ENCODE measurements at places on chromosomes 6 and 20.

DNA sequence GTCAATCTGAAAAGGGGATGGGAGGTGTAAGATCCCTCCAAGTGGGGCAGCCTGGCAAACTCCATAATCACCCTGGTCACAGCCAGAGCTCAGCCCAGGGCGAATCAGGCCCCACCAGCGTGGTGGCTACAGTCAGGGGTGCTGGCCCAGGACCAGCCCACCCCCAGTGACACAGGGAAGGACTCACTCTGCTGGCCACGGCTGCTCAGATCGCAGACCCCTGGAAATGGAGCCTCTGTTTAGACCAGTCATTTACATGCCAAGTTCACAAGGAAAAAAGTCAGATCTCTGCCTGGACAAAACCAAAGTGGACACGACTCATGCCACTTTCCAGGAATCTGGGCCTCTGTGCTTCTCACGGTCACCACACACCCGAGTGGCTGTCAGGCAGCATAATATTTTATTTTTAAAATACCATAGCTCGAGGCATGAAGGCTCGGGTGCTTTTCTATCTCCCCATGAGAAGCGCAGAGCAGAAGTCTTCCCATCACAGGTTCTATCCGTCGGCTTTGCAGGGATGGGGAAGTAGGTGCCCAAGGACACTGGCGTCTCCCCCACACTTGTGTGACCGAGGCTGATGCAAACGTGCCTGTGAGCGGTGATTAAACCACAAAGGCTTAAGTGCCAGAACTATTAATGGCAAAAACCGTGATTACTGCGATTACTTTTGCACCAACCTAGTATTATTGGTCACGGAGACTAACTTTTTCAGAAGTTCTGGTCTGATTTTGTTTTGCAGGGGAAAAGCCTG is 13.0 kb downstream of the PXDC1 start:
- DNase-seq = no peak

DNA sequence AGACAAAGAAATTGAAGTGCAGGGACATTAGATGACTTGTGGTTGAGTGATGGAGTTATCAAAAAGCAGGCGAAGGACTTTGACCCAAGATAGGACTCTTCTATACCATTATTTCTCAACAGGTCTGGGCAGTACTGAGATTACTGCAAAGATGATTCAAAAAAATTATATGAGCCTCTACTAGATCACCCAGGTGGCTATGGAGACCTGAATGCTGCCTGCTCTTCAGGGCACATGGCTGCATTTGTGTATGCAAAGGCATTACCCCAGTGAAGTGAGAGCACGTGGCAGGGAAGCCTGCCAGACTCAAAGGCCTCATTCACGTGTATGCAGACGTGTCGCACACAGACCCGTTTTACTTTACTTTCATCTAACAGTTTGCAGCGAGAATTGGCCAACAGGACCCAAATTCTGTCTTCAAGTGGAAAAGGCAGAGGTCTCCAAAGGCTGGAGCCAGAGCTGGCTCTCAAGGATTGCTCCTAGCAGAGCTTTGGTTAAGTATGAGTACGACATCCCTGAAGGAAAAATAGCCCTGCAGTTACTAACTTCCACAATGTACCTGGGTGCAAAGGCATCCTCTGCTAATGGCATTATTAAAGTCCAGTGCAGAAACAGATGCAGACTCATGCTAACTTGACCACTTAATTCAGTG is 113.8 kb upstream of the ARMC2 start:
- no peak for DNase-seq

- no peak for DNase-seq
Observed at GRCh38 chr6:136763716-136764516, 28.4 kb downstream of the MAP3K5 start.

- no peak for DNase-seq
Observed at GRCh38 chr20:50251992-50252511, 61.4 kb downstream of the CEBPB start.

DNA sequence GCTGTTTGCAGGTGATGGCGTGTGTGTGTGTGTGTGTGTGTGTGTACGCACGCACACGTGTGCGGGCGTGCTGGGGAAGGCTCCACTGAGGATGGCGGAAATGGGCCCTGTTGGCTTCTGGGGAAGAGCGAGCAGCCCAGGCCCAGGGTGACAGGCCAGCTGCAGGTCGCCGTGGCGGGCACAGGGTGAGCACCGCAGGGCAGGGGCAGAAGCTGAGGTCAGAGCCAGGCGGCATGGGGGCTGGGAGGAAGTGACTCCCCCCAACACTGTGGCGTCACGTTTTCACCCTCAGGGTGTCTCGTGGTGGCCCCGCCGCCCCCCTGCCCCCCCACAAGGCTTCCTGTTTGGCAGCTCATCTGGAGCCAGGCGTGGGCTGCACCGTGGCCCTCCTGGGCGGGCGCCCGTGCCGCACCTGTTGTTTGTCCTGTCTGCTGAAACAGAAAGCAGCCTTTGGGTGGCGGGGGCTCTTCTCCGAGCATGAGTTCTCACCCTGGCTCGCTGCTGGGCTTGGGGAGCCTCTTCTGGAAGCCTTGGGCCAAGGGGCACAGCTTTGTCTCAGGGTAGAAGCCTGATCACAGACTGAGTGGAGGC is 7.1 kb downstream of the RBM38 start:
- peak; percentile 77 for DNase-seq

DNA sequence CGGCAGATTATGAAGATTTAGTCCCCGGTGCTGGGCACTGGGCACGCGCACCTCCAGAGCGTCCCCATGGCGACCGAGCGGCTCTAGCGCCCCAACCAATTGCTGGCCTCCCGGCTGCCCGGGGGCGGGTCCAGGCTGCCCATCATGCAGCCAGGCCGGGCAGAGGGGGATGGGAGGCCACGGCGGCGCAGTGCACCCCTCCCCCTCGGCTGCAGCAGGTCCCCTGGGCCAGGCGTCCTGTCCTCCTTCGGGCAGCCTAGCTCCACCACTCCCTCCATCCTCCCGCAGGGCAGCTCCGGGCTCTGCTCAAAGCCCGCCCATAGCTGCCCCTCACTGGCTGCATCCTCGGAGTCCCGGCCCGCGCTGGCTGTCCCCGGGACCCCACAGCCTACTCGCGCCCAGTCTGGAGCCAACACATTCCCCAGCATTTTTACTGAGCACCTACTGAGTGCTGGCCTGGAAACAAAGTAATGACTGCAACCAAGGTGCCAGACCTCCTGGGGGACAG is 99.4 kb downstream of the ASXL1 start:
- no peak for DNase-seq

DNA sequence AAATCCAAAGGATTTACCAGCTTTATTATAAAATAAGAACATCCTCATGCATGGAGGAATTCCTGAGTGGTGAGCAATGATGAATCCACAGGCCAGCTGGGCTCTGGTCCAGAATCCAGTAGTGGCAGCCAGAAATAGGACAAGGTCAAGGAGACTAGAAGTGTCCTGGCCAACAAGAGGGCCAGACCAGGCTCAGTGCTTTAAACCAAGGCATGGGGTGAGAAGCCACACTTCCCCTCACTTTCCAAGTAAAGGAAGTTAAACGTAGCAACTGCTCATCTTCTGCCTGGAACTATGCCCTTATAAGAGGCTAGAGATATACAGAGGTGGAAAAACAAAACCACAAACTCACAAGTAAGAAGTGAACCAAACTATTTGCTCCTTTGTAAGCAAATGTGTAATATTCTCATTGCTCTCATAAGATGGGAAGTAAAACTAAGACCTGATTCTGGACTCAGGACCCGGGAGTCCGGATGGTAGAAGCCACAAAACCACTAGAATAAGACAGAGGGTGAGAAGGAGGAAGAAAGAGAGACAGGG is 253.2 kb downstream of the UST start:
- no peak for DNase-seq

GRCh38 chr20:49110767-49111694 is 64.9 kb downstream of the CSE1L start:
- DNase-seq = no peak

GRCh38 chr6:157989541-157990289 is 8.1 kb downstream of the SYNJ2 start:
- DNase-seq = no peak

DNA sequence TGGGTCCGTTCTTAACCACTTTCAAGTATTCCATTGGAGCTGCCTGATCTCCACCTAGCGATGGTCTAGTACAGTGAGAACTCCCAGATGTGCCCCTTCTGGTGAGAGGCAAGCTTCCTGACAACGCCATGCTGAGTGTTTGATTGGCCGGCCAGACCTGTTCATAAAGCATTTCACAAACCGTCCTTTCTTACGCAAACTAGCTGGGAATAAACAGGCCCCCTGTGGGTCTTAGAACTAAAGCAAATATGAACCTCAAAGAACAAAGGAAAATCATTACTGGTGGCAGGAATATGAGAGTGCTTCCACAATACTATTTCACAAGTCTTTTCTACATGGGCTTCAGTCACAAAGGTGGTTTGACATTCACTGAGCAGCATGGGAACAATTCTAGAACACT is 15.6 kb upstream of the GCNT2 start:
- DNase-seq = no peak
